ENCODE measurements at places on chromosomes 2 and 18.

DNA sequence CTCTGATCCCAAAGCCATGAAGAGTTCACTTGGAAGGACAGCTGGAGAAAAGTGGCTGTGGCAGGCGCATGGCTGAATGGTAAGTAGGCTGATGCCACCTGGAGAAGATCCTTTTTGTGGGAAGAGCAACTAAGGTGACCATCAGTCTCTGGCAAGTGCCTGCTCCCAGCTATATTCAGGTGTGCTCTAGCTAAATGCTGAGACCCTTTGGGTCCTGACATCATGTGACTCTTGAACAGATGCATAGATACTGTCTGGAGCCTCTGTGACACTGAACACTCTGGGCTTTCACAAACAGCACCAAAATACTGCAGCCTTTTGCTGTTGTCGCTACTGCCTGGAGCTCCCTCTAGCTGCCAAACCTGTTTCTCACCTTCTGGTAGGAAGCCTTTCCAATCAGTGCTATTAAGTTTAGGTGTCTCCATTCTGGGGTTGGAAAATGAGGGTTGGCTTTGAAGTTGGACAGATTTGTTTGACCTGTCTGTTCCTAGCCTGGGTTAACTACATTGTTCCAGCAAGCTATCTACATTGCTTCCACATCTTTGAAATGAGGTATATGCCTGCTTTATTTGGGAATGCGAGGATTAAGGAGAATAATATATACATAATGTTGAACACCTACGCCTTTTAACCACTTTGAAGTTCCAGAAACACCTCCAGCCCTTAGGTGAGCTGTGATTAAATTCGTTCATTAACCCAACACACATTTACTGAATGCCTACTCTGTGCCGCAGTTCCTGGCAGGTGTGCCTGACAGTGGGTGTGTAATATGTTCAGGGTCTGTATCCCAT is 3.1 kb downstream of the EGR4 start:
- DNase-seq = no peak

GRCh38 chr2:71486881-71487640 is 33.7 kb downstream of the DYSF start:
- no peak for DNase-seq

GRCh38 chr2:67873916-67874315 is 188.9 kb downstream of the C1D start:
- DNase-seq = no peak

GRCh38 chr2:42851186-42851585 is 58.8 kb upstream of the HAAO start:
- no peak for DNase-seq

DNA sequence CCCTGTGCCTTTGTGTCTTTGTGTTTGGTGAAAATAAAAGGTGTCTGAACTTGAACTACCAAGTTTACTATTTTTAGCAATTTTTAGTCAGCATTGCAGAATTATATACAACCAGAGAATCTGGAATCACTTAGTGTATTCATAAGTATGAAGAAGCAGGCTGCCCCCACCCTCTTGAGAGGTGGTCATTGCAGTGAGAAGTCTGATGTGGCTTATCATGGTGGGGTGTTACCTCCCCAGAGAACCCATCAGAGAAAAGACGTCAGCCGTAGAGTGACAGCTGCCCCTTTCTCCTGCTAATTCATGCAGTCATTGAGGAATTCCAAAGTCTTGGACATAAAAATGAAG is 66.0 kb downstream of the BOLA3 start:
- DNase-seq = no peak

DNA sequence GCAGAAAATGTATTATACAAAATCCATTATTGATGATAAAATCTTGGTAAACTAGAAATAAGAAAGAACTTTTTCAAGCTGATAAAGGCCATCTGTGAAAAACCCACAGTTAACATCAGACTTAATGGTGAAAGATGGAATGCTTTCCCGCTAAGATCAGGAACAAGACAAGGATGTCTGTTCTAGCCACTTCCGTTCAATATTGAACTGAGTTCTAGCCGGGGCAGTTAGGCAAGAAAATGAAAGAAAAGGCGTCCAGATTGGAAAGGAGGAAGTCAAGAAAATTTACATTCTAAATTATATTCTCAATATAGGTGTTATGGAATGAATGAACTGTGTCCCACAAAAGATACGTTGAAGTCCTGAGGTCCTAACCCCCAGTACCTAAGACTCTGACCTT is 39.1 kb upstream of the DTNB start:
- DNase-seq = no peak

GRCh38 chr18:415617-416612 is 84.6 kb downstream of the COLEC12 start:
- peak; percentile 10 for DNase-seq

DNA sequence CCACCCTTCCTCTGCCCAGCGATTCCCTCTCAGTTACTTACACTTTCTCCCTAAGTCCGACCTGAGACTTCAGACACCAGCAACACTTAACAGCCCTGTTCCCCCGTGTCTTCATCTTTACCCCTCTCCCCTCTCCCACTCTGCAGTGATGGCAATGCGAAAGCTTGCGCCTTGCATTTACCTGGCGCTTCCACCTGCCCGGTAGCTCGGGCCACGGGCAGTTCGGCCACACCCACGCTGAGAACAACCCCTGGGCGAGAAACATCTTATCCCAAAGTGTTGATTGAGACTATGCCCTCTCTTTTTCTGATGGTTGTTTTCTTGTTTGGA is 558 bp downstream of the DNAJC10 start:
- DNase-seq = no peak

GRCh38 chr2:86790676-86791572 is at the start of gene CD8A:
TSS of gene CD8A (minus strand) at chr2:86790913. CDS start at chr2:86790825, 88 bp downstream.
- no peak for DNase-seq

DNA sequence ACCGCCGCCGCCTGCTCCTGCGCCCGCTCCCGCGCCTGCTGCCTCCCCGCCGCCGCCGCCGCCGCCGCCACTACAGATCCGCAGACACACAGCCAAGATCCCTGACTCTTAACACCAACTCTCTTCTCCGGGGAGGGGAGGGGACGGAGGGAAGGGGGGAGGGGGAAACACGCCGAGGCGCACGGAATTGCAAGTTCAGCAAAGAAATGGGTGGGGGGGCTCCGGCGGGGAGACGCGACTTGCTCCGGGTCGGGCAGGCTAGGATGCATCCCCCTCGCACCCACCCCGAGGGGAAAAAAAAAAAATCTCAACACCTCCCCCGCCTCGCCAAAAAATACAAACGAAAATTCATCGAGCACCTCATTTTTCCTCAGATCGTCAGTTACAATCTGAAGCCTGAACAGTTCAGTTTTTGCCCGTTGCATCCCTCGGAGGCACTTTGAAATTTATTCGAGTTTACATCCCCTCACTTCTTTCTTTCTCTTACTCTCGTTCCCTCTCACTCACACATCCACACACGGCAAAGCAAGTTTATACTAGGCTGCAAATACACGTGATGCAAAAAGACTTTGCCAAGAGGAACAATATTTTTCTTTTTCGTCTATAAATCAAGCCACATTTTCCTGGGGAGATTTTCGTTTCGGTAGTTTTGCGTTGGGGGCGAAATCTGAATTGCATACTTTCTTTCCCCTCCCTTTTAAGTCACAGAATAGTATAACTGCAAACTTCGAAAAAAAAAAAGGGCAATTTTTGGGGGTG is at the start of gene TCF4:
TCF4 (minus strand) TSS at position 82 of the 759 bp plus-strand sequence. CDS start 1,076 bp downstream, outside the sequence.
- peak; percentile 50 for DNase-seq

DNA sequence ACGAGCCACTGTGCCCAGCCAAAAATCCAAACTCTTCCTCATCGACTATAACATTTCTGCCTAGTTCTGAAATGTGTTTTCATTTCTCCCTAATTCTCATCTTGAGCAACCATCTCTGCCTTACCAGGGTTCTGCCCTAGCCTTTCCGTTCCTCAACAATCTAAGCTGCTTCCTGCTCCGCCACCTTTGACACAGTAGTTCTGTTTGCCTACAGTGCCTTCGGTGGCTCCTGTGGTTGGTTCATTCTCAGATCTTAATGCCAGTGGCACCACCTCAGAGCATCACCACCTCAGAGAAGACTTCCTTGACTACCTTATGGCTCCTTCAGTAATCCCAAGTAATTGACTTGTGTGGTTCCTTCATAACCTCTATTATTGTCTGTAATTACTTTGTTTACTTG is 3.8 kb downstream of the SOCS6 start:
- no peak for DNase-seq

- no peak for DNase-seq
Measured at GRCh38 chr2:242036653-242036950, 167.1 kb downstream of the RTP5 start.

DNA sequence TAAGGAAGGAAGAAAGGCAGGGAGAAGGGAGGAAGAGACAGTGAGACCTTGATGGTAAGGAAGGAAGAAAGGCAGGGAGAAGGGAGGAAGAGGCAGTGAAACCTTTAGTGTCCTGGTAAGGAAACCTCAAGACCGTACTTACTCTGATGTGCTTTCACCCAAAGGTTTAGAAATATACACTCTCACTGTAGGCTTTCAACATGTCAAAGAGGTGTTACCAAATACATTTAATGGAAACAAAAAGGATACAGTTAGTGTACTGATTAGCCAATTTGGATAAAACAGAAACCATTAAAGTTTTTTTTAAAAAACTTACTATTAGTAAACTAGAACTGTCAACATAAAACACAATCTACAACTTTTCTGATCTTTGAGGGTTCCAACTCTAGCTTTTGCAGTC is 7.1 kb downstream of the FBXO15 start:
- DNase-seq = no peak

DNA sequence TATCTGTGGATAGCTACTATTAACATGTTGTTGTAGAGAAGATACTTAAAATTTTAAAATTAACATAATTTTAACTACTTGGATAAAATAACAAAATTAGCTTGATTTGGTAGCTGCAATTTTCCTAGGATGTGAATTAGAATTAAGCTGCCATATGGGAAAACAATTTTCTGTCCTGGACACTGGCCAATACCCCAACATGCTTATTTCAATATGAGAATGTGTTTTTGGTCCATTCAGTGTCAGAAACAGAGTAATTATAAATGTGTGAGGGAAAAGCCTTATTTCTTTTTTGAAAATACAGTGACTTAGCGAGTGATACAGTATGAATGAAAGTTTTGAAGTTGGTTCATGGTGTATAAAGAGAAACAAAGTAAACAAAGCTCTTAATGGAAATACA is 948.3 kb upstream of the GYPC start:
- no peak for DNase-seq

DNA sequence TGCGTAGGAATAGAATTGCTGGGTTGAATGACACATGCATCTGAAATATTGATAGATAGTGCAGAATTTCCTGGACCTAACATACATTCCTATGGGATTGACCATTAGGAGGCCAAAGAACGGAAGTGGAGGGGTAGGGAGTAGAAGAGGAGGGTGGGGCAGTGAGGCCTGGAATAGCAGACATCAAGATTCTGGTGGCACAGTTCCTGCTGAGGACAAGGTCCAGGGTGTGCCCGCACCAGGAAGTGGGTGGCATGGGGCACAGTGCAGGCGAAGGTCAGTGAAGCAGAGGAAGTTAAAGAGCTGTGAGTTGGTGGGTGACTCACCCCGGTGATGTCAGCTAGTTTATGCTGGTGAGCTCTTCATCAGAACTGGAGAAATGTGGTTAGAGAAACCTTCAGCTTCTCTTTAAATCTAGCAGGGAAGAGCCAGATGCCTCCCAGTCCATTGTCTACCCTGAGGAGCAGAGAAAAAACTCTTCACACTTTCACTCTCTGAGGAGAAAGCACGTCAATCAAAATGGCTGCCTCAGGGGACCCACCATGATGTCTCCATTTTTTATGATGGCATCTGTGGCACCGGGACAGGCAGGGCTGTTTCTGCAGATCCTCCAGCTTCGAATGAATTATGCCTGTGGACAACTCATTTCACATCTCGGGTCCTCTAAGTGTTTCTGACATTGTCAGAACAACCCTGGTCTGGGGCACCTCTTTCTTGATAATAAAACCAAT is 55.9 kb upstream of the CTLA4 start:
- DNase-seq = peak; percentile 58

DNA sequence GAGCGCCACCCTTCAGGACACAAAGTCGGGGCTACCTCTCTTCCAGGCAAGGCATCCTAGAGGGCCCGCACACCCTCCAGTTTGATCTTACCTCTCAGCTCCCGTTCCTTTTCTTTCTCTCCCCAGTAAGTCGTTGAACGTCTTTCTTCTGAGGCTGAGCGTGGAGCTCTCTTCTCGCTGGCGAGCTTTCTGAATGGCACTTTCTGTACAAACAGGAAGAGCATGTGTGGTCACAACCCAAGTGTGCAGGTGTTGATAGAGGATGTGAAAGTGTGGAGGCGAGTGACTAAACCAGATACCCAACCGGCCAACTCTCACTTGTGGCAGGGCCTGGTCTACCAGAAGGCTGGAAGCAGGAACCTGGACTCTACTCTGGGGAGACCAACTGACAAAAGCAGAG is at the start of gene AFF3:
AFF3 (minus strand) TSS at position 198 of the 400 bp plus-strand sequence. CDS start 38,136 bp downstream, outside the sequence.
- DNase-seq = no peak

- no peak for DNase-seq
Measured at GRCh38 chr2:190121971-190122370, 59.4 kb upstream of the MSTN start.

GRCh38 chr2:237141571-237142051 is 55.9 kb downstream of the COPS8 start:
- DNase-seq = no peak

- no peak for DNase-seq
Measured at GRCh38 chr2:189287982-189288521, 108.5 kb upstream of the COL5A2 start.

- DNase-seq = no peak
Measured at GRCh38 chr2:185921048-185921756, 182.6 kb downstream of the FSIP2 start.

DNA sequence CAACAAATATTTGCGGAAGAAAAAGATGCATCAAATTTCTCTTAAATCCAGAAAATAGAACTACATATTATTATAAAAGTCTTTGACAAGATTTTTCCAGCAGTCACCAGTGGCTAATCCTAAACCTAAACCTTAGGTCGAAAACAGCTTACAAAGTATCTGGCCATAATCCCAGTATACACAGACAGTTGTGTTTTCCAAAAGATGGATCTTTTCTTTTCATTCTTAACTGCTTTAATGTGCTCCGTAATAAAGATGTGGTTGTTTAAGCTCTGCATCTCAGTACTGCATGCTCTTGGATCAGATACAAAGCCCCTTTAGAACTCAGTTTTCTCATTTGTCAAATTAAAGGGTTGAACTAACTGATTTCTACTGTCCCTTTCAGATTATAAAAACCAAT is 247.8 kb downstream of the TXNL1 start:
- no peak for DNase-seq

GRCh38 chr2:177989029-177989885 is 83.3 kb downstream of the PDE11A start:
- peak; percentile 7 for DNase-seq

GRCh38 chr2:216081012-216081411 is 597 bp downstream of the PECR start:
- no peak for DNase-seq

- no peak for DNase-seq
Measured at GRCh38 chr2:161090411-161090810, 69.8 kb upstream of the TANK start.

DNA sequence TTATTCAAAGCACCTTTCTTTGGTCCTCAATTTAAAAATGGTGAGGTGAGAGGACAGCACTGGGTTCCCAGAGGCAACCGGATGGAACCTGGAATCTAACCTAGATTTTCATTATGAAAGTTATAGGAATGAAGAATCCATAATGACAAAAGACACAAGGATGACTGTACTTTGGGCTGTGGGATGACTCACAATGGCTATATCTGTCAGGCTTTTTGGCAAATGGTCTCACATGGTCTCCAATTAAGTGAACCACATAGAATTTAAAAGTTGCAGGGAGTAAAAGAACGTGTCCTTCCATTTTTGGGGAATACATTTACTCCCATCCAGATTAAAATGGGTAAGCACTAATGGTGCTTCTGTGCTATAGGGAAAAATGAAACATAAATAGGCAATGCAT is 31.8 kb upstream of the LYPD1 start:
- DNase-seq = no peak

GRCh38 chr2:141393214-141393545 is 737.6 kb downstream of the LRP1B start:
- no peak for DNase-seq

Measured in hepatic stellate cell (primary cell).